Effector CD4-positive, alpha-beta T cell (primary cell): ENCODE measurements at places on chromosomes 6 and 20.

- no peak for DNase-seq
These were observed 17.2 kb upstream of the MAP3K4 start for GRCh38 chr6:160974304-160974771.

- no peak for DNase-seq
These were observed 9.1 kb upstream of the NOL4L start for GRCh38 chr20:32594204-32594603.

- no peak for DNase-seq
These were observed 800.6 kb downstream of the DHX35 start for GRCh38 chr20:39762716-39763115.

DNA sequence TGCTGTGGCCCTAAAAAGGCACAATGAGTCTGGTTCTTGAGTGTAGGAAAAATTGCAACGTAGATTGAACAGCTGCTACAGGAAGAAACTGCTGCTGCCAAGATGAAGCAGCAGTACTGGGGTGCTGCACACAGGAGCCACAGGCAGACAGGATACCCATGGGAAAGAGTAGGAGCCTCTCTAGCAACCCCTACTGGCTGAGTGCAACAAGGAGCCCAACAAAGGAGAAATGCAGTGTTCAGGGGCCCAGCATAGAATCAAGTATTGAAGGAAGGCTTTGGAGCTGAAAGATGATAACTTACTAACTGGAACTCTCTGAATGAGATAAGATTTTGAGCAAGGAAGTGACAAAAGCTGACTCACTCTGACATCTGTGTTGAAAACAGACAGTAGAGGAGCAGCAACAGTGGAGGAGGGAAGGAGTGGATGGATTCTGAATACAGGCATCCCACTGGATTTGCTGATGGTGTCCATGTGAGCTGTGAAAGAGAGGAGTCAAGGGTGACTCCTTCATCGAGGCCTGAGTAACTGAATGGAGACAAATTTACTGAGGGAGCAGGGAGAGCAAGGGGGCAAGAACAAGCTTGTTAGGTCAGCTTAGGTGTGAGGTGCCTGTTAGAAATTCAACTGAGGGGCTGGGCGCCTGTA, 534.7 kb upstream of the JARID2 start:
- DNase-seq: no peak

GRCh38 chr6:11785415-11785773, 6.8 kb upstream of the ADTRP start:
- no peak for DNase-seq

GRCh38 chr20:53284256-53284655, 309.4 kb downstream of the ZNF217 start:
- no peak for DNase-seq

- DNase-seq: no peak
These were observed 386.4 kb upstream of the MMS22L start for GRCh38 chr6:97669191-97670031.

GRCh38 chr6:71043902-71044301, 87.0 kb upstream of the B3GAT2 start:
- no peak for DNase-seq

GRCh38 chr6:562052-562676, 94.7 kb downstream of the HUS1B start:
- no peak for DNase-seq

DNA sequence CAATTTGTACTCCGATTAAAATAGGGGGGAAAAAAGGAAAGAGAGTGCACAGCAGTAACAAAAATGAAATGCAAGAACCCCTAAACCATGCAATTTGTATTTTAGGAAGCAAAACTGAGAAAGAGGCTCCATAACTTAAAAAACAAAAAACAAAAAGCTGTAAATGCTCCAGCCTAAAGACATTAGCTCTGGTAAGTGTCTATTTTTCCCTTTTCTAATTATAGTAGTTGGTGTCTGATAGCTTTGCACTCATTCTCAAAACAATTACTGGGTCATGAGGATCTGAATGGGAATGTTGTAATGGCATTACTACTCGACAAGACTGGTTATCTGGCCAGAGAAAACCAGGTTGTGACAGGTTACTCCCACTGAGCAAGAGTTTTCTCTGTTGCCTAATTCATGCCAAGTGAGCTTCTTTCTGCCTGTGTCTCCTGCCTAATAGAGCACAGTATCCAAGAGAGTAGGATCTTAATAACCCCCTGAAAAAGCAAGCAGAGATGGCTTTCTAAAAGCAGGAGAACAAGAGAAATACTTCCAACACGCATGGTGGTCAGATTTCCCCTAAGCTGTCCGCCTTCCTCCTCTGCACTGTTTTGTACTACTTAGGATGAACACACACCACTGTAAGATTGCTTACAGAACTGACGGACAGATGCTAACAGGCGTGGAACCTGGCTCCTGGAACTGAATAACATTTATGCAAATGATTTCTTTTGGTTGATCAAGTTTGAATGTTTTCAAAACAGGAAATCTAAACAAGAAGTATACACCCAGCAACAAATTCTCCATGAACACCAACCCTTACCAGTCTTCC, 86.4 kb downstream of the FKBP5 start:
- DNase-seq: no peak

DNA sequence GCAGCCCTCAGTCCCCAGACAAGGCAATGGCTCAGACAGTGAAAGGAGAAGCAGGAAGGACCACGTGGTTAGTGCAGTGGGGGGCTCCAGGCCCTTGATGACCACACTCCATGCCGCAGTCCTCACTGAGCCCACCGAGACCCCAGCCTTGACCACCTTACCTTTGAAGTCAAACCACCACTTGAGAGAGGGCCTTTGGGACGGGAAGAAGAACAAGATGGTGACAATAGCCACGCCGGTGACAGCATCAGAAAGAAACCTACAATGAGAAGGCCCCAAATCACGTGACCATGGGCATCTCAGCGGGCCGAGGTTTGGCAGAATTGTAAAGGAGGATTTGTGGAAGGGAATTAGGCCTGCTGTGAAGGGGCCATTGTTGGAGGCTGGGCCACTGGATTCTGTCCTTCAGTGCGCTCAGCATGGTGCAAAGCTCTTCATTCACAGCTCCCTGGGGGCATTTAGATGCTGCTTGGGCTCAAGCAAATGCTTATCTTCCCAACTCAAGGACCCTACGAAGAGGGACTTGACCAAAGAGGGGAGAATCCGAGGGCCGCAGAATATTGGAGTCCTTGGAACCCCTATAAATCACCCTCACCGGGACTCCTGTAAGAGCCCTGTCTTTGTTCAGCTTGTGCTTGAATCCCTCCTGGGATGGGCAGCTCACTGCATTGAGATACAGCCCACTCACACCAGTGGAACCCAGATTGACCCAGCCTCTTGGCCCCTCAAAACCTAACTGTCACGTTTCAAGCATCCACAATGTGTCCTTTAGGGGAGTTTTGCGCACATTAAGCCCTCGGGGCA, 33.2 kb upstream of the OCSTAMP start:
- DNase-seq: no peak
